ENCODE measurements at places on chromosomes 6 and 20. TPM values are rescaled to one million over a fixed set of nuclear protein-coding genes. Genes with fewer than 3 reads are reported as not detected.

The PDYN gene
- not detected for total RNA-seq

DNA sequence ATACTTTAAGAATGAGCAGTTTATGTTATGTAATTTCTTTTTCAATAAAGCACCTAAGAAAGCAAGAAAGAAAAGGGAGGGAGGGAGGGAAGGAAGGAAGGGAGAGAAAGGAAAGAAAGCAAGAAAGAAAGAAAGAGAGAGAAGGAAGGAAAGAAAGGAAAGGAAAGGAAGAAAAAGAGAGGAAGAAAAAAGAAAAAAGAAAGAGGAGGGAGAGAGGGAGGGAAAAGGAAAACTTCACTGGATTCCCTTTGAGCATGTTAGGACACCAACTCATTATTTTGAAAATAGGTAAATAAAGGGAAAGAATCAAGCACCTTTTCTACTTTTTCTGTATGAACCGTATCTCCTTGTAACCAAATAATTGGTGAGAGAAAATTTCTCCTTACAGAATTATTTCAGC, 32.3 kb upstream of the TOP1 start:
- no peak for ATAC-seq

DNA sequence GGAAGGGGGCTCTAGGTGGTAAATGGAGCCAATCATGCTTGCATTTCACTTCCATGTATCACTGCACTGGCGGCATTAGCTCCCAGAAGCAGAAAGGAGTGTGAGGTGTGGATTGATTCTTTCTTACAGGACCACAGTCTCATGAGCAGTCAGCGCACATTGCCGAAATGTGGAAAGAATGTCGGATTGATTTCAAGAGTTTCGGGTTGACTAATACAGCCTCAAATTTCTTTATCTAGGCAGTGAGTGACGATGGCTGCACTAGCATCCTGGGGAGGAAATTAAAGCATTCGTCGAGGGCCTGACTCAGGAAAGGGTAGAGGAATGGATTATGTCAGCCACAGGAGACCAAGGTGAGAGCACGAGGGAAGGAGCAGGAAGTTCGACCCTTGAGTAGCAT, 222.8 kb upstream of the CDYL start:
- no peak for ATAC-seq

The OR2H1 gene
- total RNA-seq: not detected
